Right atrium auricular region (tissue), 2 donors: ENCODE measurements at places on chromosomes 5 and 9. TPM values are rescaled to one million over a fixed set of nuclear protein-coding genes. Genes with fewer than 3 reads are reported as not detected.

DNA sequence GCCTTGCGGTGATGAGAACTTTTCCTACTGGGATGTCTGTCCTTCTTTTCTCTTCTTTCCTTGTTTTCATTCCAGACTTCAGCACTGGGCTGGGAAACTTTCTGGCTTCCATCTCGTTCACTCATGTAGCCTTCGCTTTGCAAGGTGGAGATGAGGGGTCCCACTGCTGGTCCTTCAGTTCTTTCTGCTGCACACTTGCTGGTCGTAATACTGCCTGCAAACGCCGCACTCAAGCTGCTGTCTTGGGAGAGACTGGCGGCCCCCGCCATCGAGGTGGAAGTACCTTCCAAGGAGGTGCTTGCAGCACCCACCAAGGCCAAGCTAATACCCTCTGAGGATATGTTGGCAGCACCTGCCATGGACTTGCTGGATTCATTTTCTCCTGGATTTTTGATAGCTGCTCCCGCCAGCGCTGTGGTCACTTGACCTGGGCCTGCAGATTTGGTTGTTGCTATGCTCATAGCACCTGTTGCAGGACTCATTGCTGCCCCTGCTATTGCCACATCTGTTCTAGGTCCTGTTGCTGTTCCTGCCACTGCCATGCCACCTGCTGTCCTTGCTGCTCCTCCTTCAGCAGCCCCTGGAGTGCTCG lies 3.0 kb downstream of the GARIN3 start:
- DNase-seq, result peak; percentile 48

- no peak for DNase-seq
Observed at GRCh38 chr9:131627326-131627647, 82.0 kb downstream of the PRRT1B start.

DNA sequence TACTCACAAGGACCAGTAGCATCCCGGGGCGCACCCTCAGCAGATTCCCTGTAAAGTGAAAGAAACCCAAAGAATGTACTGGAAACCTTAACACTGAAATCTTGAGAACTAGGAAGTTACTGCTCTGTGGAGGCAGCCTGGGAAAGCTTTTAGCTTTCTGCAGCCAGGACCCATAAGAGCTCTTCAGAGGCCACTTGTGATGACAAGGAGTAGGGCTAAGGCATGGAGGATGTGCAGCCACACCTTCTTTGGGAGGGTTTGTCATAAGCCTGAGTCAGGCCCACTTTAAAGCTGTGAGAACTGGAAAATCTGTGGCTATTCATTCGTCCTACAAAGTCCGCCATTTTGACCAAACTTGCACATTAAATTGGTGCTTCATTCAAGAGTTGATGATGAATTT lies 291.1 kb upstream of the TLE4 start:
- DNase-seq, result no peak

Gene BARHL1
- not detected for total RNA-seq

Gene BHMT2
- 8.1 TPM for total RNA-seq
